ENCODE measurements at places on chromosomes 7 and 10.

DNA sequence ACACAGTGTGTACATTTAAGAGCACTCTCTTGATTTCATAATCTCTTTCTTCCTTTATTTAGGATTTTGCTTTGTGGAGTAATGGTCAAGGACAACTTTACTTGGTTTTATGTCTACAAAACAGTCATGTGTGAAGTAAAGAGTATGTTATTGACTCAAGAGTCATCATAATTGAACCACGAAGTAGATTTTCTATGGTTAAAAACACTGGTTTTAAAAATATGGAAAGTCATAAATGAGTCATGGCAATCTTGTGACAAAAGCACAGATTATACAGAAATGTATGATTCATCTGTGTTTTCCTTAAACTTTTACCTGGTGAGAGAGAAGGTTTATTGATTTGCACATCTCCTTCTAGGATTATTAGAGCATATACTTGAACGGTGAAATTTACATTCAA lies 969.7 kb downstream of the GATA3 start:
- peak; percentile 44 for ATAC-seq

DNA sequence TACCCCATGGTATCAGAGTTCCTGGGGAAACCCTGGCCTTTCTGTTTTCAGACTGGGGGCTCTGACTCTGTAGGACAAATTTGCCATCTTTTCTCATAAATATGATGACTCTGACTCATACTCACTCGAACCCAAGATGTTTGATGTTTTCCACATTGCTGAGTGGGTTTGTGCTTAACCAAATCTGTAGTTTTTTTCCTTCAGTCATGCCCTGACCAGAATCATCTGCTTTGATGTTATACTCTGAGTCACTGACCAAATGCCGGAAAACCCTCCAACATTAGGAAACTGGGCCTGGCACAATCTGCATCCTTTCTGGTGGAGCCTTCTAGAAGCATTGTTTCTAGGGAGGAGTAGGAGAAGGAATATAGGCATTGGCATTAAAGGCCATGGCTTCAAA lies 118.7 kb downstream of the C10orf105 start:
- peak; percentile 20 for ATAC-seq

- no peak for ATAC-seq
Measured at GRCh38 chr7:16926283-16926682, 44.5 kb upstream of the AGR3 start.

DNA sequence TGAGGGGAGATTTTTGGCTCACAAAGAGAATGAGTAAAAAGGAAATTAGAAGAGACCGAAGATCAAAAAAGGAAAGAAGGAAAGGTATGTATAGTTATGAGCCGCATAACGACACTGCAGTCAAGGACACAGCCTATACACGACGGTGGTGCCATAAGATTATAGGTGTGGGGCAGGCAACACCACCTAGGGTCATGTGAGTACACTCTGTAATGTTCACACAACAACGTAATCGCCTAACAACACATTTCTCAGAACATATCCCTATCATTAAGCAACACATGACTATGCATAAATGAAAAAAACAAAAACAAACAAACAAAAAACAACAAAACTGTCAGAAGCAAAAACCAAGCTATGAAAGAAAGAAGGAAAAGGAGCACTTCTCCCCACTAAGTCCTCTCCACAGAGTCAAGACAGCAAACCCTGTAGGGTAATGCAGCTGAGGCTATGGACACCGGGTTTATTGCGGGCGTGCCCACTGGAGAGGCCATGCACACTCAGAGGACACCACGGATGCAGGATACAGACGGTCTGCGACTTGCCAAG lies 45.1 kb downstream of the PIP4K2A start:
- peak; percentile 68 for ATAC-seq

GRCh38 chr10:53153831-53154230 lies 381.2 kb upstream of the MBL2 start:
- ATAC-seq = no peak

- no peak for ATAC-seq
Measured at GRCh38 chr10:116803451-116804249, 45.6 kb upstream of the ENO4 start.

- ATAC-seq = no peak
Measured at GRCh38 chr7:105014693-105015389, 836 bp downstream of the KMT2E start.

Data from activated CD4-positive, CD25-positive, alpha-beta regulatory T cell treated with anti-CD3 and anti-CD28 coated beads, Interleukin-2, amount 50 U/mL, for 24 hours (primary cell).